Stimulated activated CD8-positive, alpha-beta memory T cell treated with anti-CD3 and anti-CD28 coated beads, Interleukin-15, amount 100 ng/mL, for 24 hours (primary cell): ENCODE measurements at places on chromosomes 12 and 14.

- DNase-seq: no peak
Measured at GRCh38 chr12:57452181-57452936, 2.7 kb upstream of the INHBE start.

DNA sequence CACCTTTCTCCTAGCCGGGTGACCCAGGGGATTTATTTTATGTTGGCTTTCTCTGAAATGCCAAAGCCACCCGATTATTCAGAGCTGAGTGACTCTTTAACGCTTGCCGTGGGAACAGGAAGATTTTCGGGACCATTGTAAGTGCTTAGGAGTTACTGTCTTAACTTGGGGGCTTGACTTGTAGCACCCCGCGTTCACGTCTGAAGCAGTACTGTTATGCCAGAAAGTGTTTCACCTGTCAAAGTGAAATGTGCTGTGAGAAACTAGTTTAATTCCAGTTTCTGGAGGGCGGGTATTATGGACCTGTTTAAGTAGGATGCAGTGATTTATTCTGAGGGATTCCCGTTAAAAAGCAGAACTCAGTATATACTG lies 218 bp downstream of the LYSET start:
- DNase-seq: no peak

DNA sequence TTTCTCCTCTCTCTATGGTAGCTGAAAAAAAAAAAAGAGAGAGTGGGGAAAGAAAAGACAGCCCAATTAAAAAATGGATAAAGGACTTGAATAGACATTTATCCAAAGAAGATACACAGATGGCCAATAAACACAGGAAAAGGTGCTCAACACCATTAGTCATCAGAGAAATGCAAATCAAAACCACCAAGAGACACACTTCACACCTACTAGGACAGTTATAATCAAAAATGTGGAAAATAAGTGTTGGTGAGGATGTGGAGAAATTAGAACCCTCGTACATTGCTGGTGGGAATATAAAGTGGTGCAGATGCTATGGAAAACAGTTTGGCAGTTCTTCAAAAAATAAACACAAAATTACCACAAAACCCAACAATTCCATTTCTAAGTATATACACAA lies 172.4 kb upstream of the GRIN2B start:
- DNase-seq: no peak

GRCh38 chr14:51367600-51367931 lies 127.5 kb downstream of the TMX1 start:
- DNase-seq: no peak

GRCh38 chr14:44170101-44170500 lies 337.0 kb downstream of the FSCB start:
- DNase-seq: no peak

- no peak for DNase-seq
Measured at GRCh38 chr12:85310456-85311076, 30.5 kb downstream of the ALX1 start.

DNA sequence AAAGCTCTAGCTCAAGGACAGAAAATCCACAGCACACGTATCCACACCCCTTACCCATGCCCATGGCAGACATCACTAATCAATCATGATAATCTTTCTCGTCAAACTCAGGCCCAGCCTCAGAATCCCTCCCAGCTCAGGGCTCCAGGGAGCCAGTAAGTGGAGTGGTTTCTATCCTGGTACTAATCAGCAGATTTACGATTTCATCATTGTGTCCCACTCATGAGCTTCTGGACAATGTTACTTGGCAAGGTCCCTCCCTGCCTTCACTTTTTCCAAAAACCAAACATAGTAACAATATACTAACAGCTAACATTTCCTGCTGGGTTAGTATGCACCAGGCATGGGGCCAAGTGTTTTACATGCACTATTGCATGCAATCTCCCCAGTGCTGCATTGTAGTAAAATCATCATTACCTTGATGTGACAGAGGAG lies 45.8 kb upstream of the NCOR2 start:
- no peak for DNase-seq

- DNase-seq: no peak
Measured at GRCh38 chr14:64349741-64350490, 38.2 kb upstream of the MTHFD1 start.

DNA sequence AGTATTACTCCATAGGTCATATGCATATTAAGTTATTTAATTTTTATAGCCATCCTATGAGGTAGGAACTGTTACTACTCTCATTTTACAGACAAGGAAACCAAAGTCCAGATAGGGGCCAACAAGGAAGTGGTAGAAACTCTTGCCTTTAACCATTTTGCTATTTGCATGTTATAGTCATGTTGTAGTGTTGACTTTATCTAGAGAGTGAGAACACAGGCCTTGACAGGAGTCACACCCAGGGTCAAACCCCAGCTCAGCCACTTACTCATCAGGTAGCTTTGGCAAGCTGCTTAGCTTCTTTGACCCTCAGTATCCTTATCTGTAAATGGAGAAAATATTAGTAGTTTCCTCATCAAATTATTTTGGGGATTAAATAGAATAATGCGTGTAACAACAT lies 156.2 kb downstream of the CAND1 start:
- DNase-seq: no peak

GRCh38 chr14:99604766-99605298 lies 825 bp upstream of the CCDC85C start:
- DNase-seq: peak; percentile 13

DNA sequence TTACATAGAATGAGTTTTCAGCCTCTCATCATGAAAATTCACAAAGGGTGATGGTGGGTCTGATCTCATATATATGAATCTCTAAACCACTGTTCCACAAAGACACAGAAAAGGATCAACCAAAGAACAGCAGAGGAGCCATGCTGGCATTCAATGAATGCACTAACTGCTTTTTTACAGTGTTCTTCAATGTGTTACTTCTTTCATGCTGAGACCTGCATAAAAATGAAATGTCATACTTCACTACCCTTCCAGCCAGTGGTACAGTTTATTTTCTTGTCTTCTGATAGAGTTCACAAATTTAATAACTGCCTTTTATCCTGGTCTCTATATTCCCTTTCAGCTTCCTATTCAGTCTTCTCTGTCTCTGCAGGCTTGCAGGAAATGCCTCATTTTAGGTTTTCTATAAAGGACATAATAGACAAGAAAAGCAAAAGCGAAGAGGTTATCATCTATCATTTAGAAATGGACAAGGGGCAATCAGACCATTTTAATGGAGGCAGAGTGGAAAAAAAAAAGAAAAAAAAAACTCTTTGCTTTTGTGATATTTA lies 836.7 kb upstream of the FOXG1 start:
- no peak for DNase-seq

DNA sequence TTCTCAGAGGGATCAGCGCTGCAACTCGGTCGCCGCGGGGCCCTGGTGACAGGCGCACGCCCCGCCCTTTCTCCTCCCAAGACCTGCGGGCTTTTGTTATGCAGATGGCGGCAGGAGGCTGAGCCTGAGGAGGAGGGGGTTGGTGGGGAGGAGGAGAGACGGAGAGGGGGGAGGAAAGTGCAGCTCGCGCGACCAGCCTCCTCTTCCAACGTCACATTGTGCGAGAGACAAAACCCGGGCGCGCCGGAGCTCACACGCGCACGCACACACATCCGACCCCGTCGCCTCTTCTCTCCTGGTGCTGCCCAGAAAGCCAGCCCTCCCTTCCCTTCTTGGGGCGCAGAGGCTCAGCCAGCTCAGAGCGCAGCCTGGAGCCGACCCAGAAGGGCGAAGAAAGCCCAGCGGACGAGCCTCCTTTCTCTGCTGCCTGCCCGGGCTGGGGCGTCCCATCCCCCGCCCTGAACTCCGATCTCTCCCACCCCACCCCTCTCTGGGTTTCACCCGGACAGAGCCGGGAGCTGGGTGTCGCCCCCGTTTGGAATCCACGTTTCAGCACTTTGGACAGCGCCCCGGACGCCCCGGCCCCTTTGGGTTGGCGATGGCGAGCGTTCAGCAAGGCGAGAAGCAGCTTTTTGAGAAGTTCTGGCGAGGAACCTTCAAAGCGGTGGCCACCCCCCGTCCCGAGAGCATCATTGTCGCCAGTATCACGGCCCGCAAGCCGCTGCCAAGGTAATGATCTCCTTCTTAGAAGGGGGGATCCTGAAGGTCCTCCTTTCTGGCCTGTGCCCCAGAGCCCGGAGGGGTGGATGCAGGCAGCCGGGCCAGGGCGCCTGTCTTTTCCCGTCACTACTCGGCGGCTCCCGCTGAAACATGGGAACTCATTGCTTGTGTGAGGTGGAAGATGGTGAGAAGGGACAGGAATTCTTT lies at the start of gene SRRM4:
Gene SRRM4 (plus strand): TSS at position 257 of the 927 bp plus-strand sequence. CDS start 342 bp downstream, at position 599.
- no peak for DNase-seq

DNA sequence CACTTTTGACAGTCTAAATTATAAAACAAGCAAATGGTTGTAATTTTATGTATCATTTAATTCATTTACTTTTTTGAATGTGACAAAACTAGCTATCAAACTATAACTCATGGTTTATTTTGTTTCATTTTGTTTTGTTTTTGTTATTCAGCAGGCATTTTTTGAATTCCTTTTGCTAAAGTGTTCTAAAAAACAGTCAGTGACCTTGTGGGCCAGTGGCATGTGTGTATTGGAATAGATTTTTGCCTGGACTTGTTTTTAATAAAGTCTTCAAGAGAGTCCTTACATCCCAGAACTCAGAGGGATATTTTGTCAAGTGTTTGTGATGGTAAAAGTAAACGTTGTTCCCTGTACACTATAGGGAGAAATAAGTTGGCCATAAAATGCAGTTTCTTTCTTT lies 369.7 kb upstream of the SYT1 start:
- no peak for DNase-seq

- no peak for DNase-seq
Measured at GRCh38 chr12:50533203-50533584, 28.4 kb downstream of the DIP2B start.
